ENCODE measurements at places on chromosomes 2 and 18.

DNA sequence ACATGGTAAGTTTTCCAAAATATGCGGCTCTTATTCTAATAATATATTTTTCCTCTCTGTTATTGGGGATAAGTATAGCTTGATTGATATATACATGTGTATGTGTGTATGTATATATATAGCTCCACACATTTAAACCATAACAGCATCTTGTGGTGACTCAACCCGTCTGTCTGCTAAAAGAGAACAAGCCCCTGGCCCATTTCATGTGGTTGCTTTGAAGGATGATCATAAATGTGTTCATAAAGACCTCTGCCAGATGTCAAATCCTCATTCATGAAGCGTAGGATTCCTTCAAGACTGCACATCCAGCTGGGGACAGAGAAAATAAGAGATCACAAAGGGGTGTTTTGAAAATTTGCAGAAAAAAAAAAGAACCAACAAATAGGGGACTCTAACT is 79.3 kb downstream of the RHOB start:
- no peak for DNase-seq

GRCh38 chr18:10131460-10132395 is 217.9 kb downstream of the VAPA start:
- DNase-seq: no peak

GRCh38 chr2:234795272-234795920 is 156.4 kb upstream of the SH3BP4 start:
- DNase-seq: no peak

GRCh38 chr2:557635-558301 is 119.4 kb downstream of the TMEM18 start:
- DNase-seq: peak; percentile 88

DNA sequence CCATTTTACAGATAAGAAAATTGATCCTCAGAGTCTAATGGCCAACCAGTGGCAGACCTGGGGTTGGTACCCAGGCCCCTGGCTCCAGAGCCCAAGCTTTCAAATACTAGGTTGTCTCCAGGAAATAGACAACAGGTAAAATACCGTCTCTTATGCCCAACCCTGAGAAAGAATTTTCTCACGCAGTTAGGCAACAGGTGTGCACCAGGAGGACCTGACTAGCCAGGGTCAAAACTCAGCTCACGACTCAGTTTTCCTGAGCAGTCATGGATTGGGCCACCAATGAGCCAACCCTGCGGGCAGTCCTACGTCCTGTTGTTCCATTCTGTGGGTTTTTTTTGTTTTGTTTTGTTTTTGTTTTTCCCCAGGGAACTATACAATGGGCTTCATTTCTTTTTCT is 13.5 kb downstream of the TRIB2 start:
- no peak for DNase-seq

GRCh38 chr2:118764855-118765254 is 82.6 kb downstream of the EN1 start:
- no peak for DNase-seq

- DNase-seq: no peak
Observed at GRCh38 chr18:76264198-76264875, 230.7 kb downstream of the ZNF516 start.

- no peak for DNase-seq
Observed at GRCh38 chr2:68318914-68319397, 793 bp downstream of the CNRIP1 start.

DNA sequence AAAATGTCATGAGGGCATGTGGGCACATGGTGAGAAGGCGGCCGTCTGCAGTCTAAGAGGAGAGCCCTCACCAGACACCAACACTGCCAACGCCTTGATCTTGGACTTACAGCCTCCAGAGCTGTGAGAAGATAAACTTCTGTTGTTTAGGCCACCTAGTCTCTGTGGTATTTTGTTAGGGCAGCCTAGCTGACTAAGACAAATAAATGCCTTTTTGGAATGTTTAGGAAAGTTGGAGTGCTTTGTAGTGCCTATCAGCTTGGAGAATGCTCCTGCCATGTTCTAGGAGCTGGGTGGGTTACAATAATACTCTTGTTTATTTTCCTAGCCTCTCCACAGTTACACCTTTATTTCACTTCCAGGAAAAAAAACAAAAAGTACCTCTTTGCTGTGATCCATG is 92.0 kb downstream of the SPP2 start:
- DNase-seq: no peak

DNA sequence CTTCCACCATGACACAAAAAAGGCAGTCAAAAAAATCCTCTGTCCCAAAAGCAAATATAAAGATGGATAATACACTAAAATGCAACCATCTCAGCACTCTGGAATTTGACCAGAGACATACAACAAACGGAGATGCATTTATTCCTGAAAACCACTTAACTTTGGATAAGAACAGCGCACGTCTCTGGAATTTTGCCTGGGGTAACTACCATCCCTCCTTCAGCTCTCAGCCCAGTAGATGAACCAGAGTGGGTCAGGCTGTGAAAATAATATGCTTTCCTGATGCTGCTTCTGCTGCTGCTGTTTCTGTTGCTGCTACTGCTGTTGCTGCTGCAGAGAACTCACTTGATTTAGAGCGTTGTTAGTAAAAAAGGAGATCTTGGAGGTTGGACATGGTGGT is 133.8 kb upstream of the ACVR2A start:
- no peak for DNase-seq

GRCh38 chr2:231399853-231400680 is 4.6 kb downstream of the B3GNT7 start:
- no peak for DNase-seq

GRCh38 chr18:25736516-25736915 is 353.9 kb downstream of the SS18 start:
- no peak for DNase-seq

- no peak for DNase-seq
Observed at GRCh38 chr18:40485318-40485717, 1469.7 kb upstream of the PIK3C3 start.

DNA sequence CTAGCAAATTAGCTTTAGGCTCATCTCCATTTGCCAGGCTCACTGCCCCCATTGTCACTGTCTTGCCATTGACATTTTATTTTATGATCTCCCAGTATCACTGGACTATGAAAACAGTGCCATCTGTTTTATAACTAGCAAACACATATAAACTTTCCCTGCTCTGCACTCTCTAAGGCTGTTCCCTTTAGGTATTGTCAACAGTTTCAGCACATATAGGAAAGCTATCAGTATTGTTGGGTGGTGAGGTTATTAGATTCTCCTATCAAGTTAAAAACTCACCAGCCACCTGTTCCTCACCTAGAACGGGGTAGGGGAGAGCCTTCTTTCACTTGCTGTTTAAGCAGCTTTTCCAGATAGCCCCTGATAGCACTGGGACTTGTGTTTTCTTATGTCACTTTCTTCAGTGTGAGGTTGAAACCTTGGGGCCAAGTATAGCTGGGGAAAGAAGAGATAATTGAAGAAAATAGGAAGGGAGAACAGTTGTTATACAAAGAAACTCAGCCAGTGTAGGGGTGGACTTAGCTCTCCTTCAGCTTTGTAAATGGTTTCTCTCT is 32.5 kb downstream of the CFLAR start:
- DNase-seq: no peak

DNA sequence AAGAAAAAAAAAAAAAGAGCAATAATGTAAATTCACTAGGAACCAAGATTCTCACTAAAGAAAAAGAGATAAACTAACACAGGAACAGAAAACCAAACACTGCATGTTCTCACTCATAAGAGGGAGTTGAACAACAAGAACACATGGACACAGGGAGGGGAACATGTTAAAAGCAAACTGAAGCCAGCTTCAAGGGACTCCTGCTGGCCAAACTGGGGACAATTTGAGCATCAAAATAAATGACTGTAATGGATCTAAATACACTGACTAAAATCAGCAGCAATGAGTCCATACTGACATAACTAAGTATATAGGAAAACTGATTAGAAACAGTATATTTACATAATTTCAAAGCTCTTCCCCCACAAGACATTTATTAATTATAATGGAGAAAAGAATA is 73.0 kb downstream of the FARSB start:
- peak; percentile 6 for DNase-seq

GRCh38 chr2:111049792-111050640 is 70.7 kb upstream of the BCL2L11 start:
- DNase-seq: no peak
